ENCODE measurements at places on chromosomes 12 and 14. TPM values are rescaled to one million over a fixed set of nuclear protein-coding genes. Genes with fewer than 3 reads are reported as not detected.

SSTR1 gene
- total RNA-seq, result 0.37 TPM

NGB gene
- total RNA-seq, result not detected

BEGAIN gene
- total RNA-seq, result 3.1 TPM

ENDOU gene
- total RNA-seq, result not detected

OTOGL gene
- total RNA-seq, result 4.5 TPM

C12orf56 gene
- 0.95 TPM for total RNA-seq

ANO2 gene
- 8.8 TPM for total RNA-seq

DDHD1 gene
- 71.1 TPM for total RNA-seq

CACNA2D4 gene
- 1.1 TPM for total RNA-seq

LIN7A gene
- total RNA-seq, result 31.2 TPM

CLEC2A gene
- total RNA-seq, result not detected

GPR137C gene
- total RNA-seq, result 14.0 TPM

OR4K15 gene
- not detected for total RNA-seq

FAM186B gene
- 0.16 TPM for total RNA-seq

ARHGEF40 gene
- 43.9 TPM for total RNA-seq

CCDC175 gene
- 0.74 TPM for total RNA-seq

RD3L gene
- not detected for total RNA-seq

DTX1 gene
- 3.3 TPM for total RNA-seq

SALL2 gene
- 6.4 TPM for total RNA-seq

TMEM117 gene
- total RNA-seq, result 31.1 TPM

MMP17 gene
- 3.9 TPM for total RNA-seq

MGST1 gene
- 20.4 TPM for total RNA-seq

CAPZA3 gene
- total RNA-seq, result not detected

GPR68 gene
- total RNA-seq, result 1.7 TPM

DAO gene
- not detected for total RNA-seq

PLBD1 gene
- 55.3 TPM for total RNA-seq

GALNT16 gene
- 11.4 TPM for total RNA-seq

ZNF385A gene
- 5.0 TPM for total RNA-seq

TAS2R43 gene
- total RNA-seq, result 23.7 TPM

CMTM5 gene
- total RNA-seq, result 3.5 TPM

SLC6A13 gene
- total RNA-seq, result 0.53 TPM

RPS29 gene
- 1,469 TPM for total RNA-seq

DNAI7 gene
- 1.9 TPM for total RNA-seq

SOAT2 gene
- total RNA-seq, result not detected

RERGL gene
- 2.0 TPM for total RNA-seq

NAA25 gene
- total RNA-seq, result 48.6 TPM

KRT78 gene
- total RNA-seq, result not detected

GLIPR1L1 gene
- total RNA-seq, result not detected

CPM gene
- total RNA-seq, result 24.6 TPM

B3GNT4 gene
- 0.16 TPM for total RNA-seq

WNT5B gene
- total RNA-seq, result 9.8 TPM

TSPAN11 gene
- total RNA-seq, result 18.3 TPM

IL31 gene
- not detected for total RNA-seq

ACRBP gene
- total RNA-seq, result 1.1 TPM

GDF3 gene
- total RNA-seq, result not detected

TSPAN8 gene
- total RNA-seq, result 10.2 TPM

RNASE3 gene
- total RNA-seq, result not detected
